ENCODE measurements at places on chromosomes 5 and 9.

DNA sequence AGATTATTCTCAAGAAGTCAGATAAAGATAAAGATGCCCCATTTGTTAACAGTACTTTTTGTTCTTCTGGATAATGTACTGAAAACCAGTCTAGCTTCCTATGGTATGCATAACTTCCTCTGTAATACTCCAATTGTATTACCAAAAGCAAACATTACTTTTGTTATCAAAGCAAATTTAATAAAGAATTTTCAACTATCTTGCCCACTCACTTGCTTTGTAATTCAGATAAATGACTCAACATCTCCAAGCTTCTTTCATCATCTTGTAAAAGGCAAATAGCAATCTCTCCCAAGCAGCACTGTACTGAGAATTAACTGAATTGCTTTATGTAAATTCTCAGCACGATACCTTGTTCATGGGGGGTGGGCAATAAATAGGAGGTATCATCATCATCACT, 98.3 kb downstream of the NFIB start:
- no peak for DNase-seq

- DNase-seq, result no peak
These were observed 117.2 kb downstream of the TRPM3 start for GRCh38 chr9:71004196-71004595.

GRCh38 chr9:6562201-6562600, 83.3 kb downstream of the GLDC start:
- DNase-seq, result no peak

DNA sequence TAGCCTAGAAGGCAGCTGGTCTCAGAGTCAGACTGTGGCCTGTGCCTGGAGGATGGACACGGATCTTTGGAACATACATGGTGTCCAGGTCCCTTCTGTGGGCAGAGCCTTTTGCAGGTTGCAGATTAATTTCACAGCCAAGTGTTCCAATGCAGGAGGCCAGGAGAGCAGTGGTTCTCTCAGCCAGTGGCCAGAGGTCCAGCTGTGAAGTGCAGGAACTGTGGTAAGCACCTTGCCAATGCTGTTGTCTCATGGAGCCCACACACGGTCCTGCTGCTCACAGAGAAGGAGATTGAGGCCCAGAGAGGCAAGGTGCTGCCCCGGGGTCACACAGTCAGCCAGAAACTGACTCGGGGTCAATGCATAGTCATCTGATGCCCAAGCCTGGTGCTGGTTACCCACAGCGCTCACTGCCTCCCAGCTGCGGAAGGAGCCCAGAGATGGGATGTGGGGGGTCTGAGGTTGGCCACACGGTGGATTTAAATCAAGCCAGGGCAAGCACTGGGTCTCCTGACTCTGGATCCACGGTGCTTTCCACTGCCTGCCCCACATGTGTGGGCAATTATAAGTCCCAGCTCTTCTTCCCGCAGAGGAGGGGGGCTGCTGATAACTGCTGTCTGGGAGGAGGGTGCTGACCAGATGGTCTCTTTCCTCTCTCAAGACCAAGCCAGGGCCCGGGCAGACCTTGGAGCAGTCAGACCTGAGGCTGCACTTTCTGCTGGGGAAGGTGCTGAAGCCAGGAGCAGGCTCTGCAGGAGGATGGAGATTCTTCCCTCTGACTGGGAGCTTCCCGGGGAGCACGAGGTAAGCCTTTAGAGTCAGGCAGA, 2.8 kb downstream of the PDGFRB start:
- DNase-seq, result no peak

GRCh38 chr9:35306283-35306682, 144.5 kb downstream of the UNC13B start:
- no peak for DNase-seq

DNA sequence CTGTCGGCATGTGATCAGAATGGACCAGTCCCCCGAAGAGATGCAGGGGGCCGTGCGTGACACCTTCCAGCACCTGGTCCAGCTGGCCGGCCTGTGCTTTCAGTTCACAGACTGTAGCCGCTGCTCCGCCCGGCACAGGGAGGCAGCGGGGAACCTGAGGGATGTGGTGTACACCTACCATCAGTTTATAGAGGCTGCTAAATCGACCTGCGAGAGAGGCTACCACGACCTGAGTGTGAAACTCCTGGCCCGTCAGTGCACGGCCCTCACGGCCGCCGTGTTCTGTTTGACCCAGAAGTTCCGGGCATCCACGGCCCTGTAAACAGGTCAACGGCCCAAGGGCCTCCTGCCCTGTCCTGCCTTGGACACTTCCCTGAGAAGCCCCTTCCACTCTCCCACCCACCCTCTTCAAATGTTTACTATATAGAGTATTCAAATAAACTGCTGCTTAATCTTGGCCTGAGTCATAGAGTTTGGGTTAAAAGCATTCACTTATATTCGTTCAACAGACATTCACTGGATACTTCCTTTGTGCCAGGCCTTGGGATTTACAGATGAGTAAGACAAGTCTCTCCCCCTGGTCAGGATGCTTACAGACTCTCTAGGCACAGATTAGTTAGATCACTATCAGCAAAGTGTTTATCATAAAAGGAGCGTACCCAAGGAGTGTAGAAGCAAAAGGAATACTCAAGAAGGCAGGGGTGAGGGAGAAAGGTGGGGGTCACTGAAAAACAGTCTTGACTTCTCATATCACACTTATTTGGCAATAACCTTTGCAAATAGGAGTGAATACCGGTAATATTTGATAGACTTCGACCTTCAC, 6.9 kb upstream of the TRMT10B start:
- DNase-seq, result no peak

DNA sequence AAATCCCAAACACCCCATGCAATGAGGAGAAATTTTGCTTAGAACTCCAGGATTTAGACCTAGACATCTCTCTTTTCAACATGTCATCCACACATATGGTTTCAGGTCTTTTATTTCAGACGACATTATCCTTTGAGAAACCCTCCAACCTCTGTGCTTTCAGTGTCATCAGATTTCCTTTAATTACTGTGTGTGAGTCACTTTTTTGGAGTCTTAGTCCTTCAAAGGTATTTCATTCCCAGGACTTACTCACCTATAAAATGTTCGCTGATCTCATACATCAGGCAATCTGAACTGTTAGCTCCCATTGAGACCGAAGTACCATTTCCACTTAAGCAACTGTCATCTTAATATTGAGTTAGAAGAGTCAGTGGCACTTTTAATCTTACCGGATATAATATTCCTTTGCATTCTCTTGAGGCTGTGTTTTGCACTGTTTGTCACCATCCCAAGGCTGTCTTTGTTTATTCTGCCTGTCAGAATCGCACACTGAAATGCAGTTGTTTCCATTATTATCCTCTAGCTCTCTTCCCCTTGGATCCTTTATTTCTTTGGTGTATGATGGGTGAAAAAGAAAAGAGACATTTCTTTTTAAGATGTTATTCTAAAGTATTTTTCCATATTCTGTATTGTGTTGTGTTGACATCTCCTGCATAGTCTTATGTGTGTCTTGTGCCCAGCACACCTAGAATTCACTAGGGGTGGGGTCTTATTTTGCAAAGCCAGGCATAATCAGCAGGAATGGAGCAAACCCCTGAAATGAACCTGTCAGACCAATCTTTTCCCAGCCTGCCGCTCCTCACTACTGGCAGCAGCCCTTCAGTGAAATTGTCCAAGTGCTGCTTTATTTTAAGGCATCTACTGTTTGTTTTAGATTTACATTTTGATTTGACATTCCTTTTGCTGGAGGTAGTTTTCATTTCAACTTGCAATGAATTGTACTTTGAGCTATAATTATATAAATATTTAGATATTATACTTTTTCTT, 155.4 kb downstream of the PAM start:
- DNase-seq, result no peak

GRCh38 chr9:103988821-103989220, 105.3 kb upstream of the SMC2 start:
- DNase-seq, result no peak

- DNase-seq, result no peak
These were observed 343.7 kb downstream of the RAB3C start for GRCh38 chr5:58926541-58926935.

DNA sequence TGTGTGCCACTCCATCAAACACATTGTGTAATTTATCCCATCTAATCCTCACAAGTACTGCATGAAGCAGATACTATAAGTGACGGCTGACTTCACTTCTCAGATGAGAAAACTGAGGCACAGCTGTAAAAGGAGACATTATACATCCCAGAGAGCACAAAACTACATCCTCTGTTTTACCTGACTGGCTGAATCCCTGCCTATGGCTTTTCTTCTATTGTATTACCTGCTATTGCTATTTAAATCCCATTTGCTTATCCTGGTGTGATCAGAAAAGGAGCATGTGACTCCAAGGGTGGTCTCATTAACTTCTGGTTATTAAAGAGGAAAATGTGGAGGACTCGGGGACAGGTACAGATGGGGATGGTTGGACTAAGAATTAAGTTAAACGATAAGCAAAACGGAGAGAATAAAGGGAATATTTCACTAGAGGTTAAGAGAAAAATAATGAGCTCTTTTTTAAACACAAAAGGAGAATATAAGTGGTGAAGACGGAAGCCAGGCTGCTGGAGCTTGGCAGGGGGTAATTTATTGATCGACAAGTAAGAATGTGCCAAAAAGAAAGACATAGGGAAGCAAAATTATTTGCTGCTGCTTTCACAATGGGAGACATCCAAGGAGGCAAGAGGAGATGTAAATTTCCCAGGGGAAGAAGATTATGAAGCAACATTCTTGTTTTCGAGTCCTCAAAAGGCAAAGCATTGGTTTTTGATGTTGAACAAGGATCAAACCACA, 155.7 kb upstream of the GPR151 start:
- no peak for DNase-seq

- DNase-seq, result peak; percentile 55
These were observed 43.7 kb upstream of the TTC1 start for GRCh38 chr5:159965031-159965837.

DNA sequence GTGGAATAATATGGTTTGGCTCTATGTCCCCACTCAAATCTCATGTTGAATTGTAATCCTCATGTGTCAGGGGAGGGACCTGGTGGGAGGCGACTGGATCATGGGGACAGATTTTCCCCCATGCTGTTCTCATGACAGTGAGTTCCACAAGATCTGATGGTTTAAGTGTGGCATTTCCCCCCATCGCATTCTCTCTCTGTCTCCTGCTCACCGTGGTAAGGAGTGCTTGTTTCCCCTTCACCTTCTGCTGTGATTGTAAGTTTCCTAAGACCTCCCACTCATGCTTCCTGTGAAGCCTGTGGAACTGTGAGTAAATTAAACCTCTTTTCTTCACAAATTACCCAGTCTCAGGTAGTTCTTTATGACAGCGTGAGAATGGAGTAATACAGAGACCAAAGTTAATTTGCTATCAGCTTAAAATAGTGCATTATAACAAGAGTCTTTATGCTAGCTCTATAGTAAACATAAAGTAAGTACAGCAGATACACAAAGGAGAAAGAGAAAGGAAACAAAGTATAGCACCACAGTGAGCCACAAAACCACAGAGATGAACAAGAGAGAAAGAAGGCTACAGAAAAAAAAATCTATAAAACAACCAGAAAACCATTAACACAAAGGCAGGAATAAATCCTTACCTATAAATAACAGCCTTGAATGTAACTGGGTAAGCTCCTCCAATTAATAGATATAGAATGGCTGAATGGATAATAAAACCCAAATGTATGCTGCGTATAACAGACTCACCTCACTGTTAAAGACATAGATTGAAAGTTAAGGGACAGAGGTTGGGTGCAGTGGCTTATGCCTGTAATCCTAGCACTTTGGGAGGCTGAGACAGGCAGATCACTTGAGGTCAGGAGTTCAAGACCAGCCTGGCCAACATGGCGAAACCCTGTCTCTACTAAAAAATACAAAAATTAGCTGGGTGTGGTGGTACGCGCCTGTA, 39.7 kb downstream of the RAPGEF6 start:
- no peak for DNase-seq

- no peak for DNase-seq
These were observed 100.6 kb downstream of the ICE1 start for GRCh38 chr5:5523066-5523505.

DNA sequence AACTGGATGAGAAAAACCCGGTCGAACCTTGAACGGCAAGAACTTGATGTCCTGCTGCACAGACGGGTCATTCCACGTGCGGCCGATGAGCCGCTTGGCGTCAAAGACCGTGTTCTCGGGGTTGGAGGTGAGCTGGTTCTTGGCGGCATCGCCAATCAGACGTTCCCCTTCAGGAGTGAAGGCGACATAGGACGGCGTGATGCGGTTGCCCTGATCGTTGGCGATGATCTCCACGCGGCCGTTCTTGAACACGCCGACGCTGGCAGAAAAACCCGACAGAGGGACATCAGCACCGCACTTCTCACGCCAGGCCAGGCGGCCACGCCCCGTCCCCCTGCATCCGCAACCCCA, 519 bp downstream of the HSPA5 start:
- DNase-seq, result peak; percentile 59

GRCh38 chr5:150155258-150156026, at the start of gene PDGFRB:
Gene PDGFRB (minus strand): TSS chr5:150155845. CDS start chr5:150137047, 18,798 bp downstream.
- DNase-seq, result peak; percentile 90

DNA sequence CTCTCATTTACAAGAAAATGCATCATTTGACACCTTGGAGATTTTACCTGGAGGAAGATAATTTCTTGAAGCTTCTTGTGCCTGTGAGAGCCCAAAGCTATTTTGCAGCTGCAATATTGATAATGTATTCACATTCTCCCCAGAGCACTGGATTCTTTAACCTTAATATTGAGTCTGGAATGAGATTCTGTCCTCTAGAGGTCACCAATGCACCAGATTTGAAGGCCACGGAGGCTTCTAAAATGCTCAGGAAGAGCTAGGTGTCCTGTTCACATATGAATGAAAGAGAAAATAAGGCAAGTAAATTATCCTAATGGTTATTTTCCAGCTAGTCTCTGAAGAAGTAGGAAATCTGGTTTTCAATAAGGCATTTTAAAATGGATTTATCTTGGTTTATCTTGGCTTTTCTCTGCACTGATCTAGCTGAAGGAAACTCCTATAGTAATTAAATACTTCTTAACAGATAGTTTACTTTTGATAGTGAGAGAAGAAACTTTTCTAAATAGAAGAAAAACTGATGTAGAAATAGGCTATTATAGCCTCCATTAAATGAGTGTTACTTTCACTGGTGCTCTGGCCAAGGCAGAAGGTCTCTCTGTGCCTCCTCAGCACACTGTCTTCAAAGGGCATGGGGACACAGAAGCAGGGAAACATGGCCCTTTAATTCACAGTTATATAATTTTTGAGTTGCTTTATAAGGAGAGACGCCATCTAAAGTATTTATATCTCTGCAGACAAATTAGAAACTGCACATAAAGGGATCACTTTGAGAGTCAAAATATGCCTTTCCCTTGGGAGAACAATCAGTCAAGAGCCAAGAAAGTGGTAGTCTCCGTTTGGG, 297.0 kb upstream of the ACTBL2 start:
- DNase-seq, result peak; percentile 55

- peak; percentile 38 for DNase-seq
These were observed 5.2 kb downstream of the OLFML2A start for GRCh38 chr9:124781967-124782660.

DNA sequence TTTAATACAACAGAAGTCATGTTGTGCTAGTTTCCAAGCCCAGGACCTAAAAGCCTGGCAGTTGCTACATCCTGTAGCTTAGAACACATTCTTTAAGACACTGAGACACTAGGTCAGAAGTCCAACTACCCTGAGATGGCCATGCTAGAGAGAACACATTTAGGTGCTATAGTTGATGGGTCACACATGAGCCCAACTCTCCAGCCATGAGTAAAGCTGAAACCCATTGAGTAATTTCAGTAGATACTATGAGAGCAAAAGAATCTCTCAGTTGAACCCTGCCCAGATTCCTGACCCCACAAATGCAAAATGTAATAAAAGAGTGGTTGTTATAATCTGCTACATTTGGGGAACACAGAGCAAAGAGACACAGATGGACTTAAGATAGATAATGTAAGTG, 164.4 kb downstream of the SEMA5A start:
- DNase-seq, result no peak

All from ureter (tissue), 1 donor.